ENCODE measurements at places on chromosomes 7 and 10. TPM values are rescaled to one million over a fixed set of nuclear protein-coding genes. Genes with fewer than 3 reads are reported as not detected.

GRCh38 chr10:86401588-86402282, 35.1 kb upstream of the GRID1 start:
- no peak for DNase-seq

DNA sequence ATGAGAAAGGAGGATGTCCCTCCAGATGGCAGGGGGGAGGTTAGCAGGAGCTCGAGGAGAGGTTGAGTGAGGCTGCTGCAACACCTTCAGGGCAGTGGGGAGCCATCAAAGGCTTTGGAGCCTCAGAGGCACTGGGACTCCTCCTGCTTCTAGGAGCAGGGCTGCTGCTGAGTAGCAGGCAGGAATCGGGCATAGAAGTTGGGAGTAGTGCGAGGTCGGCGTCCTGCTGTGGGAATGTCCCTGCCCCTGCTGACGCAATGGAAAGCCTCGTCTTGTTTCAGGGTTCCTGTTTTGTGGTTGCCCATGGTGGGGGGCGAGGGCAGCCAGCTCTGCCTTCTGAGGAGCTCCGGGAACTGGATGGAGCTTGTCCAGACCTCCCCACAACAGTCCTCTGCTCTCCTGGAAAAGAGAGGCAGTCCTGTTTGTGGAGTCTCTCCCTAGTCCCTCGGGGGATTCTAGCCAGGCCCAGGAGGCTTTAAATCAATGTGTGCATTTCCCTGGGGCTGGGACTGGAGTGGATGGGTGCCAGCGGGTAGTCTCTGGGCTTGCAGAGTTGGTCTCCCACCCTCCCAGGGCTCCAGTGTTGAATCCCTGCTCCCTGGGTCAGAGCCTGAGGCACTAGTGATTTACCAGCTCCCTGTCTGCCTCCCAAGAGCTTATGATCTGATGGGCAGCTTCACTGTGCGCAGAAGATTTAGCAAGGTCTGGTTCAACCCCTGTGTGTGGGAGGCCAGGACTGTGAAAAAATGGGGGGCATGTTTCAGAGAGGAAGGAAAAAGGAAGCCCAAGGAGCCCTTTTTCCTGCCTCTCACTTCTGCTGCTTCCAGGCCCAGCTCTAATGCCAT, 98.7 kb upstream of the PPIF start:
- DNase-seq = peak; percentile 91

DNA sequence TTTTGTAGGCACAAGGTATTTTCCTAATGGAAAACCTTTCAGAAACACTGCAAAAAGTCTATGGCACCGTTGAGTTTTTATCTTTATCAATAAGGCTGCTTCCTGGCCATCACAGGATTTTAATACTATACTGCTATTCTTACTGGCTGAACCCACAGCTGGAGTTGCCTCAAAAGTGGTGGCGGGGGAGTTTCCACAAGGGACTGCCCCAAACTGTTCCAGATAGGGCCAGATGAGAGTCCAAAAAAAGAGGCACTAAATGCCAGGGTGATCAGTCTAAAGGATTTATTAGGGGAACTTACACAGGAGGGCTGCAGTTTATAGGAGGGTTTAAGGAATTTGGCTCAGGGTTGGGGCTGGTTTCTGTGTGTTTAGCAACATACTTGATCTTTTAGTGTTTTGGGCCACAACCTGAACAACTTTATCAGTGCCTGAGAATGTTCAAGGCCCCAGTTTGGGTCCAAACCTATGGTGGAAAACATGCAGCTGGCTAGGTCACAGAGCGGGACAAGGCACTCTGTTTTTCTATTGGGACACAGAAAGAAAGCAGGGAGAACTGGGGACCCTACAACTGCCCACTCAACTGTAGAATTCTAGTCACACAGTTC, 41.4 kb downstream of the STAM start:
- DNase-seq = no peak

GRCh38 chr7:128713794-128714193, 25.4 kb upstream of the CALU start:
- DNase-seq = no peak

GRCh38 chr10:124636271-124636995, 107.7 kb downstream of the FAM53B start:
- peak; percentile 84 for DNase-seq

DNA sequence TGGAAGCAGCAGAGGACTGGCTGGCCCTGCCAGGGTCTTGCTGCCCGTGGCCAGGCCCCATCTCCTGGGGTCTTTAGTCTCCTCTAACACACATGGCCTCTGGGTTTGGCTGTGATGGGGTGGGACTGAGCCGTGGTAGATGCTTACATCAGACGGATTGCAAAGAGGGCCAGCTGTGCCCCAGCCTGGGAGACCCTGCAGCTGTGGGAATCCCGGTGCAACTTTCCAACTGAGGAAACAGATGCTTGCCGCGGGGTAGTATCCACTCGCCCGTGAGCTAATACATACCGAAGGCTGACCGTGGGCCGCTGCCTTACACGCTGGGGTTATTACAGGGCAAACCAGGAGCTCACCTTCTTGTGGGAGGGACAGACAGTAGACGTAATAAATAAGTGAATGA, 24.1 kb upstream of the SH2B2 start:
- no peak for DNase-seq

DNA sequence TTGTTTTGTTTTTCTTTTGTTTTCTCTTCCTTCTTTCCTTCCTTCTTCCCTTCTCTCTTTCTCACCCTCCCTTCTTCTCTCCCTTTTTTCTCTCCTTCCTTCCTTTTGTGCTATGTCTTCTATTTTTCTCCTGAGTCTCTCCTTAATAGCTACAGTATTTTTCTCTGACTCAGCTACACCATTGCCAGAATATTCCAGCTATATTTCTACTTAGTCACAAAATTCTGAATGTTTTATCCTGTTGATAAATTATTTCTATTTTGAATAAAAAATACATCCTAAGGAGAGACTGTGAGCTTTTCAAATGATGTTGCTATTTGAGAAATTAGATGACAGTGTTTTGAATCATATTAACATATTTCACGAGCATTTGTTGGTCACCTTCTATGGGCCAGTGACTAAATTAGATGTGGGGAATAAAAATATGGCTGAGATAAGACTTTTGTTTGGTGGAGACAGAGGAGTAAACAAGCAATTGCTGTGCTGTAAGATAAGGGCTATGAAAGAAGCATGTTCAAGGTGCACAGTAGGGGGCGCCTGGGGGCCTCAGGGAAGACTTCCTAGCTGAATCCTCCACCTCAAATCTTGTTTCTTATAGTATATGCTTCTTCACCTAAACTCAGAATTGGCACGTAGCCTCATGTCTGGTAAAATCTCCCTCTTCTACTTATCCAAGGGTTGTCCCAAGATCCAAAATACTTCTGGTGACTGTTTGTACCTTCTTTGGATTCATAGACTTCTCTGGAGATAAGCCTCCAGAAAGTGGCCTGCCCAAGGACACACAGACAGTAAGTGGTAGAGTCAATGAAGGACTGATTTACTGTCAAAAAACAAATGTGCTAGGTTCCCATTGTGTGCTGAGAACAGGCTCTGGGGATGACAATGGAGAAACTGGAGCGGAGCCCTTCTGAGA, 115.5 kb upstream of the CREB5 start:
- no peak for DNase-seq

- DNase-seq = no peak
Measured at GRCh38 chr7:99837649-99838361, 10.0 kb downstream of the CYP3A43 start.

- no peak for DNase-seq
Measured at GRCh38 chr7:32015133-32015532, 55.1 kb downstream of the PDE1C start.

GRCh38 chr7:155381852-155382801, 75.8 kb upstream of the EN2 start:
- peak; percentile 75 for DNase-seq

GRCh38 chr10:61279400-61279799, 173.8 kb downstream of the TMEM26 start:
- DNase-seq = no peak

- DNase-seq = peak; percentile 66
Measured at GRCh38 chr10:46283580-46284285, 3.1 kb upstream of the ANTXRL start.

GRCh38 chr10:34252111-34252510, 563.0 kb downstream of the PARD3 start:
- no peak for DNase-seq

GRCh38 chr7:150971242-150972022, 6.7 kb downstream of the KCNH2 start:
- DNase-seq = no peak

DNA sequence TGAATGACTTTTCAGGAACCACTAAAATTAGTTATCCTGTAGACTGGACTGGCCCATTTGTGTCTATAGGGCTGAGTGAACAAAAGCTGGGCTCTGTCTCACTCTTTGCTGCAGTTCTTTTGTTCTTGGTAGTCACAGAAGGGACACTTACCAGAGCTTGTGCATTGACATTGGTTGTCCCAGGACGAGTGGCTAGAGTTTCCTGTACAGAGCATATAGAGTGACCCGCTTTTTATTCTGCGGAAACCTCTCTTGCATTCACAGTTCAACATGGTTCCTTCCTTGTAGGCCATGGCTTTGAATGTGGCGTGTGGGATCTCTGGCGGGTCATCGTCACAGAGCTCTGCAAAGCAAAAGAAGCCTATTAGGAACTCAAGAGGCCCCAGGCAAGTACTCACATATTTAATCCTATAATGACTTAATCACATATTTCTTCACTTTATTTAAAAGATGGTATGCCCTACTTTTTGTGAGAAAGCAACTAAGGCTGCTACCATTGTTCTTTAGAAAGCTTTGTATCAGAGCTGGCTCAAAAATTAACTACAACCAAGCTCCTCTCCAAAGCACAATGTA, 36.4 kb downstream of the IL2RA start:
- DNase-seq = no peak

GRCh38 chr7:117559391-117559790, 79.6 kb downstream of the CFTR start:
- no peak for DNase-seq

GRCh38 chr10:77946084-77946483, 19.5 kb upstream of the DLG5 start:
- no peak for DNase-seq

DNA sequence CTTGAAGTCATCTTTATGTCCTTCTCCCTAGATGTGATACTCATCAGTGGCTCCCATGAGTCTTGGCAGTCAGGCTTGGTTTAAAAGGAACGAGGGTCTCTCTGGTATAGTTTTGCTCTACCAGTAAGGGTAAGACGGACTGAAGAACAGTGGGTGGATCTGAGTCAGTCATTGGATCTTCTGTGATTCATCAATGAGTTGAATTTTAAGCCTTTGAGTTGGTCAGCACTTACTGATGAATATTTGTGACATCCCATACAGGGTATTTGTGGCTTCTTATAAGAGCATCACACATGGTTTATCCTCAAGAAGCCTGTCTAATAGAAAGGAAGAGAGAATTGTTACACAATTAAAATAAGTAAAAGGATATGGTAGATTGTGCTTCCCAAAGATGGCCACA, 87.3 kb upstream of the NAMPT start:
- no peak for DNase-seq

- DNase-seq = no peak
Measured at GRCh38 chr10:26743091-26743490, 45.6 kb downstream of the PDSS1 start.

The GRM3 gene
- not detected for polyA plus RNA-seq

The ZNF33B gene
- polyA plus RNA-seq = 12.8 TPM

The NEUROG3 gene
- 0.06 TPM for polyA plus RNA-seq

The MLXIPL gene
- 0.09 TPM for polyA plus RNA-seq

The GBX1 gene
- polyA plus RNA-seq = not detected

The CHRM2 gene
- not detected for polyA plus RNA-seq

The HMX2 gene
- 0.08 TPM for polyA plus RNA-seq

The LIPF gene
- polyA plus RNA-seq = not detected

The DENND2A gene
- 1.9 TPM for polyA plus RNA-seq

The PRSS37 gene
- not detected for polyA plus RNA-seq

Data from spleen (tissue), 13 donors.